ENCODE measurements at places on chromosomes 12 and 14.

DNA sequence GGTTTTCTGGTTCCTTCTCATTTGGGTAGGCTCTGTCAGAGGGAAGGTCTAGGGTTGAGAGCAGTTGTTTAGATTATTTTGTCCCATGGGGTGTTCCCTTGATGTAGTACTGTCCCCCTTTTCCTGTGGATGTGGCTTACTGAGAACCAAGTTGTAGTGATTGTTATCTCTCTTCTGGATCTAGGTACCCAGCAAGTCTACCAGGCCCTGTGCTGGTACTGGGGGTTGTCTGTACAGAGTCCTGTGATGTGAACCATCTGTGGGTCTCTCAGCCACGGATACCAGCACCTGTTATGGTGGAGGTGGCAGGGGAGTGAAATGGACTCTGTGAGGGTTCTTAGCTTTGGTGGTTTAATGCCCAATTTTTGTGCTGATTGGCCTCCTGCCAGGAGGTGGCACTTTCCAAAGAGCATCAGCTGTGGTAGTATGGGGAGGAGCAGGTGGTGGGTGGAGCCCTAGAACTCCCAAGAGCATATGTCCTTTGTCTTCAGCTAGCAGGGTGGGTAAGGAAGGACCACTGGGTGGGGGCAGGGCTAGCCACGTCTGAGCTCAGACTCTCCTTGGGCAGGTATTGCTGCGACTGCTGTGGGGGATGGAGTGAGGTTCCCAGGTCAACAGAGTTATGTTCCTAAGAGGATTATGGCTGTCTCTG, 179.3 kb upstream of the BTG1 start:
- no peaks in the 10 kb centered on the region for H3K36me3 ChIP-seq
- no peak for DNase-seq
- H3K4me3 ChIP-seq, result no peak overlapping the region
- no peaks in the 10 kb centered on the region for H3K27me3 ChIP-seq
- no peaks in the 10 kb centered on the region for H3K4me1 ChIP-seq

DNA sequence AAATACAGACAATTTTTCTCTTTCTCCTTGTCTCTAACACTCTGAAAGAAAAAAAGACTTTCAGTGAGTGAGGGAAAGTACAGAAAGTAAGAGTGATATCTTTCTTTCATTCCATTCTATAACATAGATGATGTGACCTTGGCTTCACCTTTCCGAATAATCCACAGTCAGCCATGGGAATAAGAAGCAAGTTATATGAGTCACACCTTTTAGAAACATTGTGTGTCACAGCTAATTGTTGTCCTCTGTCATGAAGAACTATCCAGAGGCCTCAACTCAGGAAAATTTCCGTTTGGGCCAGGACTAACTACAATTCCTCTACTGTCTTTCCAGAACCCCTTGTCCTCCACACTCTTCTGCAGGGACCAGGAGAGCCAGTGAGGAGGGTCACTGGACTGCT, 209.7 kb upstream of the FAR2 start:
- no peak overlapping the region for H3K27ac ChIP-seq
- no peak for DNase-seq
- no peaks in the 10 kb centered on the region for H3K27me3 ChIP-seq

GRCh38 chr12:66662729-66663128, 16.1 kb downstream of the GRIP1 start:
- DNase-seq, result no peak
- no peaks in the 10 kb centered on the region for H3K4me1 ChIP-seq
- no peaks in the 10 kb centered on the region for H3K27me3 ChIP-seq
- no peak overlapping the region for H3K4me3 ChIP-seq
- no peak overlapping the region for H3K27ac ChIP-seq

DNA sequence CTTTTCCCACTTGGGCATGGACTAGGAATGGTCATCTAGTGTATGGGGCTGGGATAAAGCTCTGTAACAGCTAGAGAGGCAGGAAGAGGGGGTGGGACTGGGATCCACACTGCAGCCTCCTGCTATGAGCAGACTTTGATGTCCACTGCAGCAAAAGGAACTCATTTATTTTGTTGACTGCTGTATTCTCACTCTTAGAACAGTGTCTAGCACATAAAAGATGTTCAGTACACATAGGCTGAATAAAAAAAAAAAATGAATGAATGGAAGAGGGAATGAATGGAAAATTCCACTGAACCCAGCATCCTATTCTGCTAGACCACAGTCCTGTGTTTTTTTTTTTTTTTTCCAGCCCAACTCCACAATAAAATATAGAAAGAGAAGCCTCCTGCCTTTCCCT, 106.2 kb upstream of the NOS1 start:
- H3K4me1 ChIP-seq, result no peaks in the 10 kb centered on the region
- no peak for DNase-seq
- H3K36me3 ChIP-seq, result no peaks in the 10 kb centered on the region
- H3K27ac ChIP-seq, result no peak overlapping the region
- H3K4me3 ChIP-seq, result no peak overlapping the region
- H3K27me3 ChIP-seq, result no peaks in the 10 kb centered on the region

DNA sequence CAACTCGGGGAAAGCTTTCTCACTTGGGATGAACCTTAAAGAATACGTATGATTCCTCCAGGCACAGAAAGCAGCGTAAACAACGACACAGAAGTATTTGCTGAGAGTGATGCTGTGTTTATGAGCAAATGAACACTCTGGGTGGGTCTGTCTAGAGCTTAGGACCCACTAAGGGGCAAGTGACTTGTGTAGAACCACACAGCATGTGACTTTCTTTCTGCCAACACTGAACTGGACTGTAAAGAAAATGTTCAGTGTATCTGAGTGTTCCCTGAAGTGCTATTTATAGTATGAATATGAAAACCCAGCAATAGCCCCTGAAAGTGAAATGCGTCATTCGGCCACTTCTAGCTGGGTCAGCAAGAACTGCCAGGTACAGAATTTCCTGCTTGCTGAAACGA, 78.5 kb downstream of the ST8SIA1 start:
- DNase-seq, result no peak
- H3K27me3 ChIP-seq, result no peaks in the 10 kb centered on the region
- no peak overlapping the region for H3K4me3 ChIP-seq
- H3K36me3 ChIP-seq, result no peaks in the 10 kb centered on the region
- H3K27ac ChIP-seq, result peak overlapping the region; percentile 59

DNA sequence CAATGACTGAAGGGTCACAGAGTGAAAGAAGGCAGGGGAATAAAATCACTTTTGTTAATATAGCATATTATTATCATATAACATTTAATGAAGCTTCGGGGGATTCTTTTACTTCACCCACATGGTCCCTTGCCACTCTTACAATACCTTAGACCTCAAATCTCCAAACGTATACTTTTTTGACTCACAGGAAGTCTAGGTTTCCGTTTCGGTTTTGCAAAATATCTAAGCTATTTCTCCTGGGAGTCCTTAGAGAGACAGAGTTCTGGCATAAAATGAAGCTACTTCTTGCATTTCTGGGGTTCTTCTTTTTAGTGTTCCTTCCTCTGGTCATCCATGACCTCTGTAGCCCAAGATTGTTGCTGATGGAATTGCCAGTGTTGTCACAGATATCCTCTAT, 590.5 kb upstream of the ATP2B1 start:
- H3K4me1 ChIP-seq, result no peaks in the 10 kb centered on the region
- no peak overlapping the region for H3K27ac ChIP-seq
- no peak overlapping the region for H3K4me3 ChIP-seq
- no peaks in the 10 kb centered on the region for H3K36me3 ChIP-seq
- no peaks in the 10 kb centered on the region for H3K27me3 ChIP-seq

DNA sequence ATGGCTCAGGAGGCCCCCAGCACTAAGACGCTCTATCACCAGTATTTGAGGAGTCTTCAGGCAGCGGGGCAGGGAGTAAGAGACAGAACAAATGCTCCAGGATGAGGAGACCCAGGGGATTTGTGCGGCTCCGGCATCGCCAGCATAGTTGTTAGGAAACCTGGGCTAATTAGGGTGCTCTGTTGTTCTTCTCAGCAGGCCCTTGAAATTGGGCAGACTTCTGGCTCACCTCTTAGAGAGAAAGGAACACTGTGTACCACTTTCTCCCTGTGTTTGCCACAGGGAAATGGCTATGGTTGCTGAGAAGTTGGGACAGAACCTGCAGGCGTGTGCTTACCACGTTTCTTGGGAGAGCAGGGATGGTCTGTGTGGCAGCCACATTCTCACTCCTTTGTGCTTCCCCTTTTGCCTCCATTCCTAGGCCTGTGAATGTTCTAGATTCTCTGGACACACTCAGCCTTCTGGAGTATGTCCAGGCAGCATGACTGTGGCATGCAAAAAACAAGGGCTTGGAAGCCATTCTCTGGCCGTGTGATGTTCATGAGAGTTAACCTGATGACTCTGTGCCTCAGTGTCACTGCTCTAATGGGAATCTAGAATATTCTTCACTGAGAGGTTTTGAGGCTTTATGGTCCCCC, 109.0 kb downstream of the CHST11 start:
- H3K4me3 ChIP-seq, result no peak overlapping the region
- H3K4me1 ChIP-seq, result peaks cover 15% of the 10 kb centered on the region
- DNase-seq, result no peak
- H3K27me3 ChIP-seq, result no peaks in the 10 kb centered on the region
- no peaks in the 10 kb centered on the region for H3K36me3 ChIP-seq

DNA sequence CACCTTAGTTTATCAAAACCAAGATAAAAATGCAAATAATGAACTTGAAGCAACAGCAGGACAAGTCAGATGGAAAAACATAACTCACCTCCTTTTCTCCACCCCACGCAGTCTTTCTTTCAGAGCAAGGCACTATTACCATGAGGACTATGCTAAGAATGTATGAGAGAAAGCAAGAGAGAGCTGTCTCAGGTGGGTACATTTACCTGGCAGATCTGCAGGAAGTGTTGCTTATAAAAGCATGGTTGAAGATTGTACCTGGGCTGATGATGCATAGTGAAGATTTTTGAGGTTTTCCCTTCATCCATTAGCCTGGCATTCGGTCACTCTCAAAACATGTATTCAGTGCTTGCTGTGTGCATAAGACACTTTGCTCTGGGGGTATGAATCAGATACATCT, 68.8 kb upstream of the IFNG-AS1 start:
- DNase-seq, result no peak
- H3K27ac ChIP-seq, result no peak overlapping the region
- H3K4me1 ChIP-seq, result no peaks in the 10 kb centered on the region
- H3K27me3 ChIP-seq, result no peaks in the 10 kb centered on the region
- H3K4me3 ChIP-seq, result no peak overlapping the region

- H3K36me3 ChIP-seq, result no peaks in the 10 kb centered on the region
- no peak for DNase-seq
- no peaks in the 10 kb centered on the region for H3K4me1 ChIP-seq
- no peak overlapping the region for H3K27ac ChIP-seq
- no peak overlapping the region for H3K4me3 ChIP-seq
Observed at GRCh38 chr14:32576088-32576795, 247.1 kb downstream of the AKAP6 start.

DNA sequence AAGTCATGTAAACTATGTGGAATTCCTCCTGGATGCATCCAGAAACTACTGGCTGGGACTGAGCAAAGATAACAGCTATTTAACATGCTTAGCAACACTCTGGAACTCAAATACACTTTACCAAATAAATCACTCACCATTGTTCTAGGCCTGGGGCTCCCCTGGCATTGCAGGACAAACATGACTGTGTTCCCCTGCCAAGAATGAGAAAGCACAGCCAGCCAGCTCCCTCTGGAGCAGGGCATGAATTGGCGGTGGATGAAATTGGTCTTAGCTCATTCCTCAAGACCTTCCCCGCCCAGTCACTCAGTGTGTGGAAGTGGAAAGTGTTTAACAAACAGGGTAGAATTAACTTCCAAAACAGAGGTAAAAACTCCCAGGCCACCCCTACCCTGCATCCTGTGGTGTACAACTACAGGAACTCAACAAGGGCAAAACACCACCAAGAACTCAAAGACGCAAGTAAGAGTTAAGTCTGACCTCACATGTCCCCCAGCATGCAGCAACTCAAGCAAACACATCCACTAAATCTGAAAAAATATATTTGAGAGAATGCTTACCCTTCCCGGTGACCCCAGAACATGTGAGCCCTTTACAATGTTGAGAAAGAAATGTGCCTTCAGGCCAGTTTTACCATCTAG, 58.4 kb upstream of the BDKRB2 start:
- H3K36me3 ChIP-seq, result no peaks in the 10 kb centered on the region
- DNase-seq, result no peak
- H3K27ac ChIP-seq, result no peak overlapping the region
- H3K4me3 ChIP-seq, result no peak overlapping the region
- no peaks in the 10 kb centered on the region for H3K4me1 ChIP-seq
- no peaks in the 10 kb centered on the region for H3K27me3 ChIP-seq

GRCh38 chr14:69647213-69647612, 35.8 kb downstream of the SUSD6 start:
- H3K27ac ChIP-seq, result no peak overlapping the region
- no peak for DNase-seq
- H3K4me3 ChIP-seq, result no peak overlapping the region
- no peaks in the 10 kb centered on the region for H3K27me3 ChIP-seq
- no peaks in the 10 kb centered on the region for H3K36me3 ChIP-seq

GRCh38 chr14:74941676-74942097, 13.7 kb downstream of the PGF start:
- peak; percentile 86 for DNase-seq
- peaks cover 42% of the 10 kb centered on the region for H3K4me1 ChIP-seq
- H3K27ac ChIP-seq, result peak overlapping the region; percentile 87
- no peaks in the 10 kb centered on the region for H3K27me3 ChIP-seq
- H3K36me3 ChIP-seq, result no peaks in the 10 kb centered on the region

DNA sequence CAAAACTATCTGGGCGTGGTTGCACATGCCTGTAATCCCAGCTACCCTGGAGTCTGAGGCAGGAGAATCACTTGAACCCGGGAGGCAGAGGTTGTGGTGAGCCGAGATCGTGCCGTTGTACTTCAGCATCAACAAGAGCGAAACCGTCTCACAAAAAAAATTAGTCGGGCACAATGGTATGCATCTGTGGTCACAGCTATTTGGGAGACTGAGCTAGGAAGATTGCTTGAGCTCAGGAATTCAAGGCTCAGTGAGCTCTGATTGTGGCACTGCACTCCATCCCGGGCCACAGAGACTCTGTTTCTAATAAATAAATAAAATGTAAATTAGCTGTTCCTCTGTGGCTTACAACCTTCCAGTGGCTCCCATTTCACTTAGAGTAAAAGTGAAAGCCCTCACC, 28.0 kb downstream of the RCOR1 start:
- H3K4me3 ChIP-seq, result no peak overlapping the region
- no peaks in the 10 kb centered on the region for H3K27me3 ChIP-seq
- DNase-seq, result no peak
- H3K27ac ChIP-seq, result no peak overlapping the region

GRCh38 chr14:87676814-87677437, 316.1 kb downstream of the GALC start:
- H3K27me3 ChIP-seq, result no peaks in the 10 kb centered on the region
- H3K27ac ChIP-seq, result no peak overlapping the region
- no peak overlapping the region for H3K4me3 ChIP-seq
- H3K36me3 ChIP-seq, result no peaks in the 10 kb centered on the region
- DNase-seq, result no peak
- no peaks in the 10 kb centered on the region for H3K4me1 ChIP-seq

Data from upper lobe of right lung (tissue), 1 donor.